ENCODE measurements at places on chromosomes 3 and 15. TPM values are rescaled to one million over a fixed set of nuclear protein-coding genes. Genes with fewer than 3 reads are reported as not detected.

DNA sequence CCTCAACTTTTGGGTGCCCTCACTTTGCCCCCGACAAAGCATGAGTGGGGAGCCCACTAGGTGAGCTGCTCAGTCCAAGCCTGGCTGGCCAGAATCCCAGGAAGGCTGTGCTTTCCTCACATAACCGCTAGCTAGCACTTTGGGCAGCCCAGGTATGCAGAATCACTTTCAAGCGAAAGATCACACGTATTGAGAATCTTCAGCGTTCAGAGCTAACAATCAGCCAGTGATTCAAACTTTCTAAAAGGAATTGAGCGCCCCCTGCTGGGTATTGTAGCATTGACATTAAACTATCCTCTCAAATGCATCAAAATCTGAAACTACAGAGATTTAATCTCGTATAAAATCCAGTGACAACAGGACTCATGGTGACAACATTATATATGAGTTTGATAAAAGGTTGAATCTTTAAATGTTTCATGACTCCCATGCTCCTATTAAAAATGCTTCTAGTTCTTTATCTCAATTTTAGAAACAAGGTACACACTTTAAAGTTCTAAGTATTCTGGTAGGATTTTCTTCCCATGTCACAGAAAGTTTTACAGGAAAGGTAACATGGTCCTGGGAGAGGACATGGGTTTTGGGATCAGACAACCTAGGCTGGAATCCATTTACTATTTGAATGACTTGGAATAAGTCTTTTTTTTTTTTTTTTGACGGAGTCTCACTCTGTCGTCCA lies 11.8 kb downstream of the ANAPC13 start:
- no peak for DNase-seq

The ELL3 gene
- 1.4 TPM for total RNA-seq

DNA sequence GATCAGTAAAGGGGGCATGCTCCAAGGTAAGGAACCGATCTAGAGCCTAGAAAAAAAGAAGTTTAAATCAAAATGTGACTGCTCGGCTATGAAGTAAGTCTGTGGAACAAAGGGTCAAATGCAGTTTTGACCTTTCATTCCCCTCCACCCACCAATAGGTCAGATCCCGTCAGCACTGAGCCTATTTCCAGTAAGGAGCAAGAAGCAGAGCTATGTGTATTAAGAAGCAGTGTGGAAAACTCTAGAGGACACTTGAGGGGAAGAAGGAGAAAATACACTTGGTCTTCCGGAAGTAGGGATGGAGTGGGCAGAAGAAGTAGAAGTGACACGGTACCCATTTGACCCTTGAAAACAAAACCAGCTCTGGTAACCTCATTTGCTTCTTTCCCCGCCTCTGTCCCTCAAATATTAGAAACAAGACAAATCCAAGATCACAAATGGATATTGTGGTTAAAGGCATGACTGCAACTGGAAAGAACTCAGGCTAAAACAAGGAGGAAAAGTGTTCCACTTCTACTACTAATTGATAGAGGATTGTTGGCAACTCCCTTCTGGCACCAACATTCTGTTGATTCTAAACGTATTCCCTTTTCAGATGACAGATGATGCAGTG lies 888.3 kb upstream of the NR2F2 start:
- DNase-seq: no peak

The LRRIQ4 gene
- total RNA-seq: not detected

GRCh38 chr15:64460724-64461720 lies 644 bp downstream of the ZNF609 start:
- DNase-seq: no peak

The SLC27A2 gene
- total RNA-seq: 0.24 TPM

DNA sequence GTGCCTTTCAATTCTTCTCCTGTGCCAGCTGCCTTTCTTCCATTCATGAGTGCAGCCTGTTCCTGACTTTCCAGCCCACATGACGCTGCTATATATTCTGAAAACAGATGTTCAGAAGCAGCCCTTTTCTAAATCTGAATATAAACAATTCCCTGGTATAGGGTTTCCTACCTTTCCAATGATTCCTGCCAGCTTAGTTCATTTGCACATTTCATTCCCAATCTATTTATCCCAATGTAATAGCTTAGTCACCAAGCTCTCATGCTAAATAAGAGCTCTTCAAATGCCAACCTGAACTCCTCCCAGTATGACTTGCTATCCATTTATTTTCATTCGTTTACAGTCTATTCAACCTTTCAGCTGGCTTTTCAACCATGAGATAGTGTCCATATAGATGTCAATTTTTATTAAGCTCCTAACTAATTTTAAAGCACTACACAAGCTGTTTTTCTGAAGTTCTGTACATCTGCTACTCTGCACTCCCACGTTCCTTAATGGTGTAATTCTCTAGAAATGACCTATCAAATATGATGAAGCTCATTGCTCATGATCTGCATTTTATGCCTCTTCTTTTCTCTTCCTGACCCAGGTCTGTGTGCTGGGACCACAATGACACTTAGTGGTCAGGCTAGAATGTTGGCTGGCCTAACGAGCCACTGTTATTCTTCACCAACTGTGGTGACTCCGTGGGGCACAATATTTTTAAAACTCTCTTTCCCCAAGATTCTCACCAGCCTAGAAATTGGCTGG lies 605.0 kb upstream of the TBL1XR1 start:
- no peak for DNase-seq

The RFTN1 gene
- total RNA-seq: 25.8 TPM
